ENCODE measurements at places on chromosomes 11 and 22.

GRCh38 chr22:30492144-30492543 is 13.4 kb downstream of the SEC14L4 start:
- DNase-seq, result no peak

DNA sequence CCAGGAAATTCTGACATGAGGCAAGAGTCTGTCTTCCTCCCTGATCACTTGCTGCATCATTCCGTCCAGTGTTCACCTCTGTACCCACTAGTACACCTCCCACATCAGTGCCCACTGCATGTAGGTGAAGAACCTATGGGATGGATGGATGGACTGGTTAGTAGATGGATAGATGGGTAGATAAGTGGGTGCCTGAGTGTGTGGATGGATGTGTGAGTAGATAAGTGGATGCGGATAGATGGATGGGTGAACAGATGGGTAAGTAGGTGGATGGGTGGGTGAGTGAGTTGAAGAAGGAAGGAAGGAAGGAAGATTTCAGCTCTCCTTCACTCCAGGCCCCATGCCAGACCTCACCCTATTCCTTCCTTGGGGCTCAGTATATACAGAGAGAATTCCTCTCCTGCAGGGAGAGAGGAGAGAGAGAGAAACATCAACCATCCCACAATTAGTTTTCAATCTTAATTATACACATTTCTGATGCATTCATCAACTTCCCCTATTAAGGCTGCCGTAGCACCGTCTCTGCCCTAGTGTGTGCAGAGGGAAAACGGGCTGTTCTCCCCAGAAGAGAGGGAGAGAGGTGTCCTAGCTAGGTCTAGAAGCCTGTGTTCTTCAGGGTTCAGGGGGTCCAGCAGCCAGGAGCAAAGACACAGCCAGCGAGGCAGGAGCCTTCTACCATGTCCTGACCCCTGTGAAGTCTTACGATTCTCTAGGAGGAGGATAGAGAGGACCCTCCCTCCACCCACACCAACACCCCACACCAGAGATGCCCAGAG is 125.3 kb downstream of the BUD13 start:
- no peak for DNase-seq

DNA sequence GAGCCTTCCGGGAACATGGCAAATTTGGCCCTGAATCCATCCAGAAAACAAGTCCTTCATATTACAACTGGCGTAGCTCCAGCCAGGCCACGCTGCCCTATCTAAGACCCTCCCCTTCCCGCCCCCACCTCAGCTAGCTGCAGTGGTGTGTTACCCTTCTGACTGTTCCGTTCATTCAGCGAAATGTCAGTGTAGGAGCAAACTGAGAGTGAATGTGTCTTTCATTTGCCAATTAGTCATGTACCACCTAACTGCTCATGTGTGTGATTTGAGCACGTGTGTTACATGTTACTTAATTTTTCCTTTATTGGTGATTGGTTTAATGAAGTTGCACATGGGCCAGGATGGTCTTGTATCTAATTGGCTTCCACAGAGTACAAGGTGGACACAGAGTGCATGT is 34.8 kb upstream of the POU2AF1 start:
- DNase-seq, result no peak

GRCh38 chr11:95577716-95578460 is 211.7 kb downstream of the FAM76B start:
- DNase-seq, result no peak

- no peak for DNase-seq
Measured at GRCh38 chr22:48845356-48845936, 982.2 kb downstream of the BRD1 start.

GRCh38 chr11:36265793-36266628 is 23.2 kb downstream of the COMMD9 start:
- DNase-seq, result no peak

DNA sequence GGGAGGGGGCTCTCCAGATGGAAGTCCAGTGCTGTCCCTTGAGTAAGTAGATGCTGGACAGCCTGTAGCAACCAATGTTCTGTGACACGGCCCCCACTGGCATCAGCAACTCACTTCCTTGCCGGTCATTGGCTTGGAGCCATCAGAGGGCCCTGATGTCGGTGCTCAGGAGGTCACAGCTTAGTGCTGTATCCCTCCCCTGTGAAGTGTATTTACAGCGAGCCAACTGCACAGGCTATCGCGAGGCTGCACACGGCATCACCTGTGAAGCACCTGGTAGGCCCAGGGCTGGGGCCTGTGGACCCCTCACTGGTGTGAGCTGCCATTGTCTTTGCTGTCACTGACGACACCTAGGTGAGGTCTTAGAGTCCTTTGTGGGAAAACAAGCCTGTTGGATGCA is 13.4 kb upstream of the ACR start:
- no peak for DNase-seq

GRCh38 chr11:114426280-114426679 is 13.0 kb upstream of the REXO2 start:
- no peak for DNase-seq

DNA sequence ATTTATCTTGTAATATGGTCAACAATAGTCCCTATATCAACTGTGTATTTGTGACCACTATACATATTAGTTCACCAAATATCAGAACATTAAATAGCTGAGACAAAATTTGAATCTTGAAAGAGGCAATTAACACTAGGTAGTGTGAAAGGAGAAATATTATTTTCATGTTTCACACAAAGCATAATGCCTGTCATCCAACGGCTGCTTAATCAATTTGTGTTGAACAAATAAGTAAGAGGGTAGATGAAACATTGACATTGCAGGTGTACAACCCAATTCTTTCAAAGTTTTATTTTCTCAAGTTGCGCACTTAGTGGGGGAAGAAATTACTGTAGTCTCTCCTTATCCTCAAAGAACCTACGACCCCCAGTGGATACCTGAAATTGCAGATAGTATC is 3.4 kb upstream of the OR8I2 start:
- DNase-seq, result no peak

GRCh38 chr11:134905517-134905916 is 493.5 kb upstream of the B3GAT1 start:
- DNase-seq, result no peak

- no peak for DNase-seq
Measured at GRCh38 chr22:25057013-25057881, 104.7 kb downstream of the KIAA1671 start.

DNA sequence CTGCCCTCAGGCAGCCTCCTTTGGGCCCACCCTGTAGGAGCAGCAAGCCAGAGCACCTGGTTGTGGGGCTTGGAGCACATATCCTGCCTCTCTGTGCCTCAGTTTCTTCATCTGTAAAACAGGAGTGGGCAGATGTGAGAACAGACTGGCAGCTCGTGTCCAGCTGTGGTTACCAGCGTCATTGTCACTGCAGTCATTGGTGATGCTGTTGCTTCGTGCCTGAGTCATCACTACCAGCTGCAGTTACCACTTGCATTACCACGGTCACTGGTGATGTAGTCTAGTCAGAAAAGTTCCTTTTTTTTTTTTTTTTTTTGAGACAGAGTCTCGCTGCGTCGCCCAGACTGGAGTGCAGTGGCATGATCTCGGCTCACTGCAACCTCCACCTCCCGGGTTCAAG is 20.4 kb downstream of the RSPH14 start:
- no peak for DNase-seq

GRCh38 chr22:41939981-41940831 is 6.7 kb downstream of the CENPM start:
- DNase-seq, result no peak

- DNase-seq, result no peak
Measured at GRCh38 chr11:28133146-28133545, 25.0 kb downstream of the METTL15 start.

DNA sequence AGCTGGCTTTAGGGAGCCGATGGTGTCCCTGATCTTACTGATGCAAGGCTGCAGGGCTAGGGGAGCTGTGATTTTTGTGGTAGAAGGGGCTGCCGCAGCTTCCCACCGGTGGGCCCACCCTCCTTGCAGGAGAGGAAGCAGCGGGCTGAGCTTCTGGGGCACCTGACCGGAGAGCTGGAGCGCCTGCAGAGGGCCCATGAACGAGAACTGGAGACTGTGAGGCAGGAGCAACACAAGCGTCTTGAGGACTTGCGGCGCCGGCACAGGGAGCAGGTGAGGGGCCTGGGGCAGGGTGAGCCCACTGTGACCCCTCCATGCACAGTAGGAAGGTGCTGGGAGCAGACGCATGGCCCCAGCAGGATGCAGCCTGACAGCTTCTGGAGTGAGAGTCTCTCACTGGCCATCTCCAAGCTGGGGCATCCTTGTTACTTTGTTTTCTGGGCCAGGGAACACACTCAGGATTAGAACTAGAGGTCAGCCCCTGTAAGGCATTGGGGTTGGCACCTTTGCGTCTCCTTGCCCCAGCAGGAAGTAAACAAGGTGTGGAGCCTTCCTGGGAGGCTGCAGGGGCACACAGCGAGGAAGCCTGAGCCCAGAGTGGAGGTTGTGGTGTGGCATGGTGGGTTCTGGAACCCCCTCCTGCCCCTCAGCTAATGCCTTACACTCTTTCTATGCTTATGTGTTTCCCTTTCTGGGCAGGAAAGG is 66.7 kb downstream of the CEP164 start:
- no peak for DNase-seq

DNA sequence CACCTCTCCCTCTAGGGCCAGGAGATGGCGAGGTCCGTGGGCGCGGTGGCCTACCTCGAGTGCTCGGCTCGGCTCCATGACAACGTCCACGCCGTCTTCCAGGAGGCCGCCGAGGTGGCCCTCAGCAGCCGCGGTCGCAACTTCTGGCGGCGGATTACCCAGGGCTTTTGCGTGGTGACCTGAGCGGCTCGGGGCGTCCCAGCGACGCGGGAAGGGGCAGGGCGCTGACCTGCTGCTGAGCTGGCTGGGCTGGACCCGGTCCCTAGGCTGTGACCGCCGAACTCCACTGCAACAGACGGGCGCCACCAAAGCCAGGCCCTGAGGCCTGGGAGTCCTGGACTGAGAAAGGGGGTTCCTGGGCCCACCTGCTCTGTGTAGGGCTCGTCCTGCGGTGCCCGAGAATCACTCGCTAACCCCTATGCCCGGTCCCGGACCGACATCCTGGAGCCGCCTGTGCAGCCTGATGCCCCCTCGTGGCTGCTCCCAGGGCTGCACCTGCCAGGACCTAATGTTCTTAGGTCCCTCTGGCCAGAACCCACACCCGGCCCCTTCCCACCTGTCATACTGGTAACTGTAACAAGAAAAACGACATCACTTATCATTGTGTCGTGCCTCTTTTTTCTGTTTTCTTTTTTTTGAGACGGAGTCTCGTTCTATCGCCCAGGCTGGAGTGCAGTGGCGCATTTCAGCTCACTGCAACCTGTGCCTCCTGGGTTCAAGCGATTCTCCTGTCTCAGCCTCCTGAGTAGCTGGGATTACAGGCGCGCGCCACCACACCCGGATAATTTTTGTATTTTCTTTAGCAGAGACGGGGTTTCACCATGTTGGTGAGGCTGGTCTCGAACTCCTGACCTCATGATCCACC is 15.0 kb downstream of the RHOD start:
- DNase-seq, result no peak

- DNase-seq, result no peak
Measured at GRCh38 chr11:74321487-74322188, 10.2 kb upstream of the P4HA3 start.

DNA sequence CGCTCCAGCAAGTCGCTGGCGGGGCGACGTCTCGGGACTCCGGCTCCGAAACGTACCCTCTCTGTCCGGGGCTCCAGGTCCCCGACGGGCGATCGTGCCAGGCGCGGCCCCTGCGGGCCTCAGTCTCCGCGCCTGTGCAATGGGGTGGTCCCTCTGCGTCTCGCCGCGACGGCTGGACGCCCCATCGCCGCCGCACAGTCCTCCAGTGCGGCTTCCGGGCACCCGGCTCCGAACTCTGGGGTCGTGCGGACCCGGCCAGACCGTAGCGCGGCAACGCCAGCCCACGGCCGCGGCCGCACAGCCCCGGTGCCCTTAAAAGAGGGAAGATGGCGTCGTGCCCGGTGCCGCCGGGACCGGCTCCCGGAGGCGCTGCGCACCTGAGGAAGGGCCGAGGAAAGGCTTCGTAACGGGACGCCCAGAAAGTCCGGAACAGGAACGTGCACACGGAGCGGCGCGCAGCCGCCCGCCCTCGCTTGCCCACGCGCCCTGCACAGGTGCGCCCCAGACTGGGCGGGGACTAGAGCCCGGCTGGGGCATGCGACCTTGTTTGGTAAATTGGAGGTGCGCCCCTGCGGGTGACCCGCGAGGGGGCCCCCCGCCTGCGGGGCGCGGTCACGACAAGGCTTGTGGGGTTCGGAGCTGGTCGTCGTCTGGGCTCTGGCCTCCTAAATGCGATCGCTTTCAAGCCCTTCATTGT is 525 bp downstream of the BIK start:
- no peak for DNase-seq

DNA sequence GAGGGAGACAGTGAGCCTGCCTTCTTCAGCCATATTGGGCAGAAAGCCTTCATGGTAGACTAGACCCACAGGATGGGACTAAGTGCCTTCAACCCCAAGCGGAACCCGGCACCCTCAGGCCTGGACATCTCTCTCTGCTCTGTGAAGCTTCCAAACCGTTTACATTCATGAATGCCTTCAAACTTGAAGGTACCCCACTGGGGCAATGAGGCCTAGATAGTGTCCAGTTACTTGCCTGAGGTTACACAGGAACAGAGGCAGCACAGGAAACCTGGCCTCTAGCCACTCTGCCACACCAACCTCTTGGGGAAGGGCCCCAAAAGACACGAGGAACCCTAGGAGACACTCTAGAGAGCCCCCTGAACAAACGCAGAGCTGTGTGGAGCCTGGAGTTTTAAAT is 14.5 kb upstream of the CYP2R1 start:
- DNase-seq, result no peak

DNA sequence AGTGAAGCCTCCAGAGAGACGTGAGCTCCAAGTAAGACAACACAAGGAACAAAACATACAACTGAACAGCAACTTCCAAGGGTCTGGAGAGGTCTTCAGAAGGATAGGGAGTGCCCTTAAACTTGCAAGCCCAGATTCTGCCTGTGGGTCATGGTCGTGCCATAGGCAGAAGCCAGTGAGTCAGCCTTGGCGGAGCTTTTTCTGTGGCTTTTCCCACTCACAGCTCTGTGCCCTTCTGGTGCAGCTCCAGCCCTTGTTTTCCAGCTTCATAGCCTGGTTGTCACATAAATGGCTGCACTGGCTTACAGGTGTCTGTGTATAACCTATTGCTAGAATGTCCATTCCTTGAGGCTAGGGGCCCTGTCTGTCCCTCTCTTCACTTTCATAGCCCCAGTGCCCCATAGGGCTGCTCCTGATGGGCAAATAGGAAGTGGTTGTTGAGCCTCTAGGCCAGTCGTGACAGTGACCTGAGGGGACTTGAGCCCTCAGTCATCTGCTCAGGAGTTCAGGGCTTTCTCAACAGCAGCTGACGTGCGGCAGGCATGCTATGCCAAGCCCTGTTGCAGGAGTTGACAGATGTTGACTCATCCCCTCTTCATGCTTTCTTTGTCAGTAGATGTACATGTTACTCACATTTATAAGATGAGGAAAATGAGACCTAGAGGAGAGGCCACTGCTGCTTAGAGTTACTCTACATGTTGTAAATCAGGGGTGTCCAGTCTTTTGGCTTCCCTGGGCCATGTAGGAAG is 7.4 kb downstream of the MED15 start:
- DNase-seq, result no peak

DNA sequence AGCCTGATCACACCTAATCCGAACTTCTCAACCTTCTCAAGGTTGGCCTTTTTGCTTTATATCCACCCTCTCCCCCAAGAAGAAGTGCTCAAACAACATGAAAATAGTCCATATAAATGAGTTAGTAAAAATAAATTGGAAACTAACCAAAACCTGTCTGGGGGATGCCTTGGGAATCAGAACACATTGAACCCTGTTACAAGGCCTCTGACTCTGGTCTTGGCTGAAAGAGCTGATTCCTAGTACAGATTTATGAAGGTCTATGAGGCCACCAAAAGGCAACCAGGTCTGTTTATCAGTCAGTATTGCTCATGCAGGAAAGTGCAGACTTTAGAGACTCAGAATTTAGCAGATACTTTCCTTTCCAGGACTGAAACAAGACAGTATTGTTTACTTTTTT is 49.7 kb downstream of the NRXN2 start:
- DNase-seq, result no peak

All from NCI-H1436 treated with DMSO at 0.1 percent for 48 hours (cell line).